ENCODE measurements at places on chromosomes 2 and 18.

- no peak within 1 kb of the TSS for H3K27ac ChIP-seq
- no peak for DNase-seq
- no peaks in the 10 kb centered on the region for H3K4me1 ChIP-seq
- peak within 1 kb of the TSS; percentile 25 for H3K4me3 ChIP-seq
Measured at GRCh38 chr2:55923091-55923981, at the start of gene EFEMP1. Gene EFEMP1 (minus strand): TSS chr2:55923782. CDS start chr2:55922440, 1,342 bp downstream.

DNA sequence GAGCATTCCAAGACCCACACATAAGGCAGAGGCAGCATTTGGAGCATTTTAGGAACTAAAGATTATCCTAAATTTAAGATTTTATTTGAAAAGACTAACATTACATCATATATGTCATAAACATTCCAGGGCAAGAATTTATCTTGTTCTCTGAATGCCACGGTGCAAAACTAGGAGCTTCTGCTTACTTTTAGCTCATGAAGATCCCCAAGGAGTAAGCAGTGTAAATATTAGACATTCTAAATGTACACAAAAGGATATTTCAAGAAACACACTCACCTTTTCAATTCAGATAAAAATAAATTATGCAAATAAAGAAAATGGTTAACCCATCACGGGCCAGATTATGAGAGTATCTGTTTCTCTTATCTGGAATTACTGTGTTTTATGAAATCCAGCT lies 101.7 kb upstream of the ETAA1 start:
- H3K27ac ChIP-seq: no peak overlapping the region
- no peaks in the 10 kb centered on the region for H3K36me3 ChIP-seq
- H3K4me3 ChIP-seq: no peak overlapping the region
- no peaks in the 10 kb centered on the region for H3K27me3 ChIP-seq

DNA sequence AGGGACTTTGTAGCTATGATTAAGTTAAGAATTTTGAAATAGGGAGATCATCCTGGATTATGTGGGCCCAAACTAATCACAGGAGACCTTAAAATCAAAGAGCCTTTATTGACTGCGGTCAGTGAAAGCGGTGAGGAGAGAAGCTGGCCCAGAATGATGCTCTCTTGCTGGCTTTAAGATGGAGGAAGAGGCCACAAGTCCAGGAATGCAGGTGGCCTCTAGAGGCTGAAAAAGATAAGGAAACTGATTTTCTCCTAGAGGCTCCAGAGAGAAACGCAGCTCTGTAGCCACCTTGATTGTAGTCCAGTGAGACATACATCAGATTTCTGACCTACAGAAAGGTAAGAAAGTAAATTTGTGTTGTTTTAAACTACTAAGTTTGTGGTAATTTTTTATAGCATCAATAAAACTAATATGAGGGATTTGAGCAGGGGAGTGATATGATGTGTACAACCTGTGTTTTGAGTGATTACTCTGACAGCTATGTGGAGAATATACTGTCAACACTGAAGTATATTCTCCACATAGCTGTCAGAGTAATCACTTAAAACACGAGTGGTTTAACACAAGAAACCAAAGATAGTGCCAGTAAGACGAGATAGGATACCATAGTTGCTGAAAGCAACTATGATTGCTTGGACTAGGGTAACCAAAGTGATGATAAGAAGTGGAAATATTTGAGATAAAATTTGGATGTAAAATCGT lies 364.4 kb upstream of the CHST9 start:
- H3K36me3 ChIP-seq: no peaks in the 10 kb centered on the region
- no peak overlapping the region for H3K4me3 ChIP-seq
- H3K27me3 ChIP-seq: no peaks in the 10 kb centered on the region
- DNase-seq: no peak
- H3K27ac ChIP-seq: no peak overlapping the region

GRCh38 chr2:208545403-208546042 lies 138.9 kb downstream of the PTH2R start:
- H3K4me1 ChIP-seq: no peaks in the 10 kb centered on the region
- no peaks in the 10 kb centered on the region for H3K36me3 ChIP-seq
- no peak overlapping the region for H3K27ac ChIP-seq
- no peaks in the 10 kb centered on the region for H3K27me3 ChIP-seq
- no peak for DNase-seq
